ENCODE measurements at places on chromosomes 2 and 18.

GRCh38 chr2:73981081-73982001 lies 3.4 kb upstream of the TET3 start:
- no peak for DNase-seq

GRCh38 chr18:69455125-69455524 lies 54.4 kb downstream of the DOK6 start:
- no peak for DNase-seq

DNA sequence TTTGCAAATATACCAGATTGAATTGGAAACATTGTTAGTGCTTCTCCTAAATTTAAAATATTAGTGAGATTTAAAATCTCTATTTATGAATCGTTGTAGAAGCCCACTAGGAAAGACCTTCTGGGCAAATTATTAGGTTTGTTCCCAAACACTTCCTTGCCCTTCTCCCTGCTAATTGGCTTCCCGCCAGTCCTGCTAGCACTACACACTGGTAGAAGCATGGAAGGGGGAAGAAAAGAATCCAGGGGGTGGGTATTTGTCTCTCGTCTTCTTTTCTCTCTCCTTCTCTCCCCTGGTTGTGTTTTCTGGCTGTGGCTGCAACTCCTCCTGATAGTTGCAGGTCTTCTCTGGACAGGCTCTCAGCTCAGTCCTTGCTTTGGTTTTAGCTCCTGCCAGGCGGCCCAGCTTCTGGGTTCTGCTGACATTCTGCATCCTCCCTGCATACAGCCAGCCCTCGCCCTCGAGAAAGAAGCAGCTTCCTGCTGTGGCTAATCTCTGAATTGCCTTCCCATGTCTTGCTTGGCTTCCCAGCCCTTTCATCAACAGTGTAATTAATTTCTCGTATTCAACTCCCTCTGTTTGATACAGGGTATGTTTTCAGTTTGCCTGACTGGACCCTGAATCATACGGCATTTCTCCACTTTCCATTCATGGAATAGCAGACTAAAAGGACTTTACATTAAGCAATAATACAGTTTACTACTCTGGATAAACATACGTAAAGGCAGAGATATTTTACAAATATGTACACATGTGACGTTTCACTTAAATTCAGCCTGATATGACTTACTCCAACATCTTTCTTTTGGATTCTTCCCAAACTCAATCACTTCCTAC lies 6.9 kb upstream of the PARD3B start:
- DNase-seq = peak; percentile 40

DNA sequence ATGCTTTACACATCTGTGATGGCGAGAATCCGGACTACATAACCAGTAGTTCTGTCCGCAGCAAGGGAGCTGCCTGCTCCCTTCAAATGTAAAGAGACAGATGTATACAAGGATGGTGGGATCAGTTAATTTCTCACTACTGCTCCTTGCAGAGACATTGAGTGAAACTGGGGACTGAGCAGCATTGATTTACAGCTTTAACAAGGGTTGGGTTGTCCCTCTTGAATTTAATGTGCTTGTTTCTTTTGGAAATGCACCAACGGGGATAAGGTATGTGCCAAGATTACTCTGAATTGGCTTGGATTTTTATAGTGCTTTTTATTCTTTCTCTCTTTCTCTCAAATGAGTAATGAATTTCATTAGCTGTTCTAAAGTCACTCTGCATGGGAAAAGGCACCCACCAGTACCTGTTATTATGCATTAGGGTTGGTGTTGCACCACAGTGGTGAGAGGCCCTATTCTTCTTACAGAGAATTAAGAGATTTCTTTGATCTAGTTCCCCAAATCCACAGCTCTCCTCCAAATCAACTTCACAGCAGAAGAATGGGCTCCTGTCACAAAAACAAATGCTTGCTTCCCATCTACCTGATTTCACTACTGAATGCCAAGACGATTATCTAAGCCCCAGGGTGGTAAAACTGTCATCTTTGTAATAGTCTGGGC lies 107.6 kb downstream of the DOCK10 start:
- peak; percentile 50 for DNase-seq

- DNase-seq = no peak
Measured at GRCh38 chr2:48854681-48855080, 99.2 kb upstream of the LHCGR start.

- DNase-seq = no peak
Measured at GRCh38 chr2:178962805-178963433, 87.0 kb downstream of the CCDC141 start.

- DNase-seq = peak; percentile 19
Measured at GRCh38 chr2:40199771-40200170, 252.1 kb downstream of the SLC8A1 start.

GRCh38 chr18:35267161-35267651 lies 22.8 kb downstream of the ZSCAN30 start:
- DNase-seq = peak; percentile 56

- DNase-seq = peak; percentile 92
Measured at GRCh38 chr2:225025917-225026571, 16.2 kb downstream of the DOCK10 start.

DNA sequence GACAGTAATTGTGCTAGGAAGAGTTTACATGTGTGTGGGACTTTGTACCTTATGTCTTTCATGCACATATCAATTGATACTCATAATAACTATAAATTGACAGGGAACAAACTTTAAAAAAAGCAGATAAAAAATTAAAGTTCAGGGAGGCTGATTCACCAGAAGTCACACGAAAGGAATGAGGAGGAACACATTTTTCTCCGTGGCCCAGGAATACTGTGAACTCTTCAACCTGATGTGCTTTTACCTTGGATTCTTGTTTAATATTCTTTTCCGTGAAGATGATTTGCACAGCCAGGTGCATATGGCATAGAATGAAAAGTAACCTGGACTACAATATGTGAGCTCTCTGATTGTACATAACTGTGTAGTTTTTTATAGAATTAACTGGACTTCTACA lies 326.3 kb downstream of the CDH7 start:
- peak; percentile 2 for DNase-seq

- DNase-seq = no peak
Measured at GRCh38 chr2:41137031-41137430, 685.1 kb upstream of the SLC8A1 start.

DNA sequence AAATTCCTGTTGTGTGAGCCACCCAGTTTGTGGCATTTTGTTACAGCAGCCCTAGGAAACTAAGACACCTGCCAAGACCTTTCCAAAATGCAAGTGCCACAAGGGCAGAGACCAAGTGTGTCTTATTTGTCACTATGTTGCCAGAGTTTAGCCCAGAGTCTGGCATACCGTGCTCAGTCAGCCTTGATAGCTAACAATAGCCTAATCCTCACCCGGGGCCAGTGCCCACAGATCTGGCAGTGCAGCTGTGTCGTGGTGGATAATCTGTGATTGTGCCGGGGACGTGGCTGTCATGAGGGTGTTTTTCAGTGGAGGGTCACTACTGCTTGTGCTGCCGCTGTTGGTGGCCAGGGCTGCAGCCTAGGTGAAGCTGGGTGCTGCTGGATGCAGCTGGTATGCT lies 53.5 kb downstream of the MEP1B start:
- DNase-seq = no peak

DNA sequence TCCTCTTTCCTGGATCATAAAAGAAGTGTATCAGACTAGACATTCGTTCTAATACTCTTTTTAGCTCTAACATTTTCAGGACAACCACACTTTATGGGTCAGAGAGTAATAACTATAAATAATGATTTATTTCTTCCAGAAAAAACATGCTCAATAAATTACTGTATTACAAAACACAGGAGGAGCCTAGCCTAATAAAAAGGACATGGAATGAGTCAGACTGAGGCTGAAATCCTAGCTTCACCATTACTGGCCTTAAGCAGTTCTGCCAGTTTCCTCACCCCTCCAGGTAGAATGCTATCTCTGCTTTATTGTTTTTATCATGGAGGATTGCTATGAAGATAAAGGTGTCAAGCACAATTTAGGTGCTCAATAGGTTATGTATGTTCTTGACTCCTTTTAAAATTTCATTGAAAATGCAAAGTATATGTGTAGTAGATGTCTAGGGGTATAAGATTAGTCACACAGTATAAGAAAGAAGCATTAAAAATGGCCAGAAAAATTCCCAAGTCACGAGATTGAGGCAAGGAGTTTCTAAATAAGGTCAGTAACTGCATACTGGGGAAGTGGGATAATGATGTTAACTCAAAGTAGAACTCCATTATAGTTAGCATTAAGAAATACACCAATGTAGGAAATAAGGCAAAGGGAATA lies 105.5 kb upstream of the NEUROD1 start:
- DNase-seq = peak; percentile 63

DNA sequence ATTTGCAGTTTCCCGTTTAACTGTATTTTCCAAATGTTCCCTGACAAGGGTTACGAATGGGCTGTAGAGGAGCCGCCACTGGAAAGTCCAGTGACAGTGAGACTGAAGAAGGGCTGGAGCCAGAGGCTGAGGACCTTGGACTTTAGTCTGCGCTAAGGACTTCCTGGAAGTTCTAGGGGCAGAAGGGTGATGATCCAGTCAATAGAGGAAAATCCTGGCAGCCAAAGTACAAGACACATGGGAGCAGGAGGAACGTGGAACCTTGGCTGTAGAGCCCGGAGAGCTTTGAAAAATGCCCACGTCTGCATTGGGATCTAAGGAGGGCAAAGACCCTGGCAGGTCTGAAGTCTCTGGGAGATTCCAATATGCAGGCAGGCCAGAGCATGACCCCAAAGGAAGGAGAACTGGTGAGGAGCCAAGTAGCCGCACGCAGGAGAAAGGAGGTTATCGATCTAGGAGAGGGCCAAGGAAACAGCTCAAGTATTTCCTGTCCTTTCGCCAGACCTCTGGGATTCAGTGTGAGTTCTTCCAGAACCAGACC lies 28.5 kb downstream of the MBP start:
- no peak for DNase-seq

GRCh38 chr2:219252900-219253752 lies at the start of gene TUBA4B:
TSS of gene TUBA4B (plus strand) at chr2:219253243. CDS start at chr2:219253408, 165 bp downstream.
- peak; percentile 34 for DNase-seq

- peak; percentile 6 for DNase-seq
Measured at GRCh38 chr2:152730591-152731333, 12.3 kb downstream of the ARL6IP6 start.

GRCh38 chr2:29349316-29350030 lies 234.3 kb downstream of the CLIP4 start:
- DNase-seq = no peak

GRCh38 chr18:35376393-35376741 lies 770 bp downstream of the ZNF396 start:
- DNase-seq = no peak

GRCh38 chr2:98486374-98486981 lies 41.8 kb downstream of the INPP4A start:
- no peak for DNase-seq

GRCh38 chr18:12599966-12600365 lies 57.9 kb downstream of the SPIRE1 start:
- no peak for DNase-seq

DNA sequence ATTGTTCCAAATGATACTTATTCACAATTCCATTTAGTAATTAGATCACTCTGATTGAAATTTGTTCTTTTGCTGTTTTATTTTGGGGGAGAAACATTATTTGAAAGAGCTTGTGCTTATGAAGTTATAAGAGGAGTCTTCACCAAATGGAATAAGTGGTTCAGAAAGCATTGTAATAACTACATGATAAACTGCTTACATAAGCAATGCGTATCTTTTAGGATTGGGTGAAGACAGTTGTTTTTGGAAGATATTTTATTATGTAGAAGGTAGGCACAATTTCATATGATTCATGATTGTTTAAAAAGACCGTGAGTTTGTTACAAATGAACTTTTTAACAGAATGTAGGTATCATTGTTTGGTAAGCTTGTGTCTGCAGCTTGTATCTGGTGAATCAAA lies 14.5 kb downstream of the ZNF638 start:
- no peak for DNase-seq

GRCh38 chr2:6353669-6354068 lies 512.0 kb downstream of the CMPK2 start:
- DNase-seq = peak; percentile 14

GRCh38 chr2:72669121-72669520 lies 156.7 kb downstream of the EXOC6B start:
- DNase-seq = peak; percentile 79

GRCh38 chr2:24565537-24565936 lies 74.5 kb downstream of the NCOA1 start:
- DNase-seq = no peak

- no peak for DNase-seq
Measured at GRCh38 chr2:118013221-118013723, 598 bp downstream of the CCDC93 start.

- no peak for DNase-seq
Measured at GRCh38 chr2:109428281-109428680, 185.5 kb downstream of the SEPTIN10 start.

- no peak for DNase-seq
Measured at GRCh38 chr2:102391565-102391964, 31.4 kb upstream of the IL18RAP start.

DNA sequence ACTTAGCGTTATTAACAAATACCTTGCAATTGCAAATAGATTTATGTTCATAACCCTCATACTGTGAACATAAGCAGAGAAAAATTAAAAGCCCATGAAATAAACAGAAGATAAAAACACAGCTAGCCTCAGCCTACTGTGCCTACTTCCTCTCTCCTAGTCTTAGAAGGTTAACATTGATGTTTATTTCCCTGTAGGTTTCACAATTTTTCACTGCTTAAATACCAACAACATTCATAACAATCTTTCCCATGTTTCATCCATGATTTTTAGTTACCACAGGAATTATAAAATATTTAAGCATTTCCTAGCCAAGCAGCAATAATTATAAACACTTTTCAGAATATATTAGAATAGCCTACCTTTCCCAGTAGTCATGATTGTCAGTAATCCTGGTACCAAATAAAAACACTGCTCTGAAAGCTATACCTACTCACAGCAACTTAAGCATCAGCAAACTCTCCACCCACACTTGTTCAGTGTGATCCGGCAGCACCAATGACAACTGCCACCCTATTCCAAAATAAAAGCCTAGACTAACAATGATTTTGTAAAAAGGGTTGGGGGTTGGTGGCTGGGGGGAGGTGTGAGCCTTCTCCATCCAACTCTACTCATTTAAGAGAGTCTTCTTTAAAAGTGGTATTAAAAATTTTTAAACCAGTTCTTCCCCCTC lies 40.6 kb upstream of the RNU4ATAC start:
- DNase-seq = peak; percentile 25

GRCh38 chr2:184049566-184049965 lies 548.8 kb upstream of the ZNF804A start:
- DNase-seq = no peak

- DNase-seq = no peak
Measured at GRCh38 chr18:74967979-74968378, 241.0 kb downstream of the PTGR3 start.

DNA sequence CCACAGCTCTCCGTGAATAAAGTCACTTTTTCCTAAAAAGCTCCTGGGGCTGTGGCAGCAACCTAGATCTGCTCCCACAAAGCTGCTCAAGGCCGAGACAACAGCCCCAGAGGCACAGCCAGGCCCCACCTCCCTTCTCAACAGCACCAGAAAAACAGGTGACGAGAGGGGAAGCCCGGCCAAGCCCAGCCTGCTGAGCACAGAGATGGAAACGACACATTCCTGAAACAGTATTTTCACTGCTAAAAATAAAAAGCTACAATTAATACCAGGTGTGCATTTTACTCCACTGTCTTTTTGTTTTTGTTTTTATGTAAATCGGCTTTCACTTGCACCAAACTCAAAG lies 199.3 kb downstream of the HDAC4 start:
- no peak for DNase-seq

Measured in astrocyte (in vitro differentiated cells and primary cell).